ENCODE measurements at places on chromosomes 5 and 9. TPM values are rescaled to one million over a fixed set of nuclear protein-coding genes. Genes with fewer than 3 reads are reported as not detected.

- H3K27me3 ChIP-seq: no peaks in the 10 kb centered on the region
- H3K4me3 ChIP-seq: no peak overlapping the region
- no peaks in the 10 kb centered on the region for H3K36me3 ChIP-seq
- no peak for DNase-seq
Measured at GRCh38 chr5:54362992-54363625, 52.7 kb upstream of the ARL15 start.

DNA sequence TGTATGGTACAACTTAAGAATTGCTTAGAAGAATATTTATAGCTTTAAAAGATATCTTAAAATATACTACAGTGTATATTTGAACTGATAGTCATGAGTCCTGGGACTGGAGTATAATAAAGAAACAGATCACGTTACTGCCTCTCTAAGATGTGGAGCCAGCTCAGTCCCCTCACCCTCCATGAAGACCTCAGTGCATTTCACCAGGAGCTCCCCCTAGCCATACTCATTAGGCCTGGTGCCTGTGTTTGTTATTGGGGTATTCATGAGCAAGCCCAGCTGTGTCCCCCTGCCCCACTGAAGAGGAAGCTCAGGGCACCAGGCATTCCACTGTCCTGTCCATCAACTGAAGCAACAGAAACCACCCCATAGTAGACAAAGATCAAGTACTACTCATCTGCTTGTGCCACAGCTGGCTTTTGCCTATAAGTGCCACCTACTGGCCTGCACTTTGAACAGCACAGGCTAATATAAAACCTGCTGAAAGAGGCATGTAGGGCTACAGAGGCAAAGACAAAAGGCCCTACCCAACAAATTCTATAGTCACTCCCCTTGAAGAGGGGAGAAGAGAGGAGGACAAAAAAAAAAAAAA lies 850.2 kb upstream of the NUDT12 start:
- H3K27me3 ChIP-seq: no peaks in the 10 kb centered on the region
- no peaks in the 10 kb centered on the region for H3K4me1 ChIP-seq
- no peak overlapping the region for H3K4me3 ChIP-seq
- H3K36me3 ChIP-seq: no peaks in the 10 kb centered on the region
- no peak overlapping the region for H3K27ac ChIP-seq

- H3K4me3 ChIP-seq: no peak overlapping the region
- no peaks in the 10 kb centered on the region for H3K36me3 ChIP-seq
- peaks cover 15% of the 10 kb centered on the region for H3K27me3 ChIP-seq
- no peak for DNase-seq
- no peaks in the 10 kb centered on the region for H3K4me1 ChIP-seq
Measured at GRCh38 chr5:1718669-1719068, 81.0 kb downstream of the MRPL36 start.

DNA sequence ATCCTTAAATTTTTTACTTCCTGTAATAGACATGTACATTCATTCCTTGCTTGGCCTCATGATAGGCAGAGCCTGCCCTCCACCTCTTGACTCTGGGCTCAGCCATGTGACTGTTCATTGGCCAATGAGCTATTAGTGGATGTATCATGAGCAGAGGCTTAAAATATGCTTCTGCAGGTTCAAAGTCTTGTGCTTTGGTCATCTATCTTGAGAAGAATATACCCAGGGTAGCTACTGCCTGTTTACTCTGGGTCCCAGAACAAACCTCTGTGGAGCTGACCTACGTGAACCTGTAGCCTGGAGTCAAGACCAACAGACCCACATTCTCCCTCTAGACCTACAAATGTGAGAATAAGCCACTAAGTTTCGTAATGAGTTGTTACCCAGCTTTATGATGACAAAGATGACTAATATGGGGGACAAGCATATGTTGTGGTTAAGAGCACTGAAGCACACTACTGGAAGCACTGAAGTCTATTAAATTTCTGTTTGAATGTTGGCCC lies 244.4 kb downstream of the MAST4 start:
- H3K4me3 ChIP-seq: no peak overlapping the region
- H3K27ac ChIP-seq: no peak overlapping the region
- peaks cover 10% of the 10 kb centered on the region for H3K4me1 ChIP-seq
- no peaks in the 10 kb centered on the region for H3K27me3 ChIP-seq
- DNase-seq: peak; percentile 29

KCNIP1 gene
- not detected for total RNA-seq

TAF1L gene
- not detected for total RNA-seq
